HFFc6 (cell line): ENCODE measurements at places on chromosomes 2 and 18. TPM values are rescaled to one million over a fixed set of nuclear protein-coding genes. Genes with fewer than 3 reads are reported as not detected.
A peak's percentile ranks its signal among the peaks of the same experiment; 100 is the strongest.

- no peak for DNase-seq
These were observed 9.6 kb upstream of the MMADHC start for GRCh38 chr2:149597050-149597667.

DNA sequence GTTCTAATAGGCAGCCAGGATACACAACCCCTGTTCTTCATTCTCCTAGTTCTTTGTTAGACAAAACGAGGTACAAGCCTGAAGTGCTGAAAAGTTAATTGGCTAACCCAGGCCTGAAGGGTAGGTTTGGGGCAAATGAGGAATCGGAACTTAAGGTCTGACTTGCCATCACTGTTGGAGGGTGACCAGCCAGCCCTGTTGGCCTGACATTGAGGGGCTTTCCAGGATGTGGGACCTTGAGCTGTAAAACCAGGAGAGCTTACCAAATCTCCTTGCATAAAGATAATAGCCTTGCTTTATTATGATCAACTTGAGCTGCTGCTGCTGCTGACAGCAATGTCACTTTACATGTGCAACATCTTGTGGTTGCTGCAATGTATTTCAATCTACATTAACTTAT, 256.0 kb downstream of the VAPA start:
- DNase-seq = no peak

GRCh38 chr2:22690096-22690495, 694.9 kb upstream of the KLHL29 start:
- DNase-seq = no peak

- DNase-seq = no peak
These were observed 21.9 kb downstream of the SLC25A52 start for GRCh38 chr18:31738460-31739407.

- peak; percentile 62 for DNase-seq
These were observed 8.3 kb downstream of the TM4SF20 start for GRCh38 chr2:227370791-227371312.

DNA sequence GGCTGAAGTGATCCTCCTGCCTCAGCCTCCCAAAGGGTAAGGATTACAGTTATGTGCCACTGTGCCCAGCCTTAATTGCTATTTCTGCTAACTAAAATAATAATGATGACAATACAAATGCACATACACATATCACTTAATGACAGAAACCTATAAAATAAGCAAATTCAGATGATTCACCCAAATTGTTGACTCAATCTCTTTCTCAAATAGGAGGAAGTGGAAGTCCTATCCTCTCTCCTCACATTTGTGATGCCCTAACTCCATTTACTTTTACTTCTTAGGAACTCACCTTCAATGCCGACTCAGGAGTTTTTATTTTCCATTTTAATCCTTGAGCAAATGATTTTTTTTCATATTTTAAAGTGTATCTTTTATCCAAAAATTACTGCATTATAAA, 24.5 kb upstream of the RAPH1 start:
- DNase-seq = no peak

DNA sequence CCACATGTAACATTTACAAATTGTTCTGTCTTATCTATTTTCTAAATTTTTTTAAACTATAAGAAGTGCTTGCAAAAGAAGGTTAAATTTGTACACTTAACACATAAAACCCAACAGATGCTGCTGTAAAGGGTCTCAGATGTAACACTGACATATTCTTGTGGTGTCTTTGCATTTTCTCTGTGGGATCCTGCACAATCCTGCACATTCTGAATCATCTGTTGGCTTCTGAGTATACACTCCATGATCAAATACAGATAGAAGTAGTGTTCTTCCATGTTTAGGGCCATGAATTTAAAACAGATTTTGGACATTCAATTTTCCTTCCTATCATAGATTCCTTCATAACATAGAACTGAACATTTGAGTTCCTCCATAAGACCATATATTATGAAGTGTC, 89.0 kb downstream of the SPRED2 start:
- DNase-seq = no peak

DNA sequence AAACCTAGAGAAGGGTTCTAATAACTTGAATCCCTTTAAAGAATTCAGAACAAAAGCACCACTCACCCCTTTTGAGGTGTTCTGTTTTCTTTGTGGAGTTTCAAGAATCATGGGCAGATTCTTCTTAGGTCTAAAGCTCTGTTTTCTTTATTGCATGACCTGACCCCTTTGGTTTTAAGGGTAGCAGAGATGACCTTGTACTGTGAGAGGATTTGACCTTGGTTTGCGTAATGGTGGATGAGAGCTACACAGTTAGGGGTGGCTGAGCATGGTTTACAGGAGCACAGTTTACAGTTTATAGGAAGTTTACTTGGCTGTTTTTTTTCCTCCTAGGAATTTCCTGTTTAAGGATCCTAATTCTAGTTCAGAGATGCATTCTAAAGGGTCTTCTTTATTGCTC, 1095.6 kb upstream of the NRXN1 start:
- no peak for DNase-seq

DNA sequence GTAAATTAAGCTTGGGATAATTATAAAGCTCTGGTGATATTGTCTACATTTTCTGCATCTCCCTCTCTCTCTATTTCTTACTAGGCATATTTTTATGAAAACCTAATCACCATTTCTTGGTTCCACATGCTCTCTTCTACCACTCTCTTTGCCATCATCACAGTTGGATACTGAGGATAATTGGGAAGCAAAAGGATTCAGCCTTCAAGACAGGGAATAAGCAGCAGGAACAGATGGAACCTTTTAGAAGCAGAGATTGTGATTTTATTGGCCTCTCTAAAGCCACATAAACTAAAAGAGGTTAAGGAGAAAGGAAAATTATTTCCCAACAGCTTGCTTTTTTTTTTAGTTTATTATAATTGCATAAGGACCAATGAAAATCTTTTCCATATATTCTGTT, 226.3 kb upstream of the SPHKAP start:
- DNase-seq = no peak

DNA sequence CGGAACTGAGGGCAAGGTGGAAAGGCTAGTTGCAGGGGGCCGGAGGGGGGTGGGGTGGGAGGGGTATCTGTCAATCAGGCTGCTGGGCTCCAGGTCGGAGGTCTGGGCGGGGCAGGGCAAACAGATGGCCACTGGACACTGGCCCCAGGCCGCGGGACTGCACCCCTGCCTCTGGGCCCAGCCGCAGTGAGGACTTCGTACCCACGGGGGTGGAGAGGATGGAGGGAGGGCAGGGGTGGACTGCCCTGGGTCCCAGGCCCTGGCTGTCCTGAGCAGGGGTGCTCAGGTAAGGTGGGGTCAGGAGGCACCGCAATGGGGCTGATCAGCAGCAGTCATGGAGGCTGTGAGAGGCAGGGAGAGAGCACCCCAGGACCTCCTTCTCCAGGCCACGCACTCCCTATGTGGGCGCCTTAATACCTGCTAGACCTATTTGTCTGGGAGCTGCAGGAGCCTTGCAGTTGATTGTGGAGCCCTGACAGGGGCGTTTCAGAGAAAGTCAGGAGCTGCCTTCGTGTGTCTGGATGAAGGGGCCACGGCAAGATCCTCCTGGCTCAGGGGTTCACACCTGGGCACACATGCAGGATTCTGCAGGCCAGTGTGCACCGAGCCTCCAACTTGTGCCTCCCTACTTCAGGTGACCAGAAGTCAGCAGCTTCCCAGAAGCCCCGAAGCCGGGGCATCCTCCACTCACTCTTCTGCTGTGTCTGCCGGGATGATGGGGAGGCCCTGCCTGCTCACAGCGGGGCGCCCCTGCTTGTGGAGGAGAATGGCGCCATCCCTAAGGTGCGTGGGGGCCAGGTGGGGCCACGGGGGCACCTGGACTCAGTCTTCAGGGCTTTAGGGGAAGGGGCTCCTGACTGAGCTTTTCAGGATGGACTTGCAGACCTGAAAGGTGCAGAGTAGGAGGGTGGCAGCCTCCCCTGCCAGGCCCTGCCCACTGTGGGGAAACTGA, 1.5 kb downstream of the CTDSP1 start:
- no peak for DNase-seq

- DNase-seq = no peak
These were observed 337.4 kb upstream of the SLC14A2 start for GRCh38 chr18:45277908-45278307.

GRCh38 chr2:205612636-205613035, 69.7 kb upstream of the NRP2 start:
- DNase-seq = no peak

DNA sequence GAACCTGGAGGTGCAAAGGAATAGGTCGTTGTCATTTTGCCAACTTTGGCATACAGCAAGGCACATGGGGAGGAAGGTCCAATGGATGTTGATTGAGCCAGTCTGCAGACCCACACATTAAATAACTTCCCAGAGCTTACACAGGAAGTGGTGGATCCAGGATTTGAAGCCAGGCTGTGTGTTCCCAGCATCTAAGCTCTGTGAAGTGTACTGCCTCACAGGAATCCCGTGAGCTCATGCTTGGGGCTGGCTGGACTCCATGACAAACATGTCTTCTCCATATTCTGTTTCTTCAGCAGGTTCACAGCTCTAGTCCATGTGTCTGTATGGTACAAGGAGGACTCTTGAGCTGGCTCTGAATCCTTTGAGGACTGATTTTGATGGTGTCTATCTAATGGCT, 63.9 kb downstream of the KLHL29 start:
- DNase-seq = no peak

MYOM1 gene
- 0.03 to 0.05 TPM in 2 of 3 replicates, not detected in the other for total RNA-seq

DAW1 gene
- total RNA-seq = 0.17 TPM in 1 of 3 replicates, not detected in the others

C2orf80 gene
- not detected in 2 replicates for total RNA-seq

PARD6G gene
- 0.34 and 0.57 TPM in 2 replicates for total RNA-seq

DSG1 gene
- total RNA-seq = not detected in 3 replicates
